ENCODE measurements at places on chromosomes 1 and 21.

- DNase-seq: peak; percentile 13
These were observed 298.1 kb upstream of the POU3F1 start for GRCh38 chr1:38344716-38345115.

DNA sequence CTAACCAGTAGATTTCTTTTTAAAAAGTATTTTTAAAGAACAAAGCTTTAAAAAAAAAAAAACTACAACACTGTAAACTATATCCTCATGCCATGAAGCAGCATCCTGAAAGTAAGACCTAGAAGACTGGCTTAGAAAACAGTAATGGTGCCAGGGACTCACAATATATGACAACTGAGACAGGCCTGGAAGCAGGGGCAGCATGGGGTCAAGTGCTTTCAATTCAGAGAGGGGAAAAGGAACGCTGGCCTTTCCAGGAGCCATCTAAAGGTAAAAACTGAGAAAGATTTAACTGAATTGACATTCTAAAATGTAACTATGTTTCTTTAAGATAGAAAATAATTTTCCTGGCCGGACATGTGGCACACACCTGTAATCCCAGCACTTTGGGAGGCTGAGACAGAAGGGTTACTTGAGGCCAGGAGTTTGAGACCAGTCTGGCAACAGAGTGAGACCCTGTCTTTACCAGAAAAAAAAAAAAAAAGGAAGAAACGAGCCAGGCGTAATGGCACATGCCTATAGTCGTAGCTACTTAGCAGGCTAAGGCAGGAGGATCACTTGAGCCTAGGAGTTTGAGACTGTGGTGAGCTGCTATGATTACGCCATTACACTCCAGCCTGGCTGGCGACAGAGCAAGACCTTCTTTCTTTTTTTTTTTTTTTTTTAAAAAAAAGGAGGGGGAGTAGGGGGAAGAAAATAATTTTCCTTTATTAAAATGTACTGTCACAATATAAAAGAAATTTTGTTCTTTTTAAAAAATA lies 54.1 kb downstream of the SLC35D1 start:
- DNase-seq: no peak

- peak; percentile 49 for DNase-seq
These were observed 4.5 kb downstream of the EPHA2 start for GRCh38 chr1:16151196-16151994.

DNA sequence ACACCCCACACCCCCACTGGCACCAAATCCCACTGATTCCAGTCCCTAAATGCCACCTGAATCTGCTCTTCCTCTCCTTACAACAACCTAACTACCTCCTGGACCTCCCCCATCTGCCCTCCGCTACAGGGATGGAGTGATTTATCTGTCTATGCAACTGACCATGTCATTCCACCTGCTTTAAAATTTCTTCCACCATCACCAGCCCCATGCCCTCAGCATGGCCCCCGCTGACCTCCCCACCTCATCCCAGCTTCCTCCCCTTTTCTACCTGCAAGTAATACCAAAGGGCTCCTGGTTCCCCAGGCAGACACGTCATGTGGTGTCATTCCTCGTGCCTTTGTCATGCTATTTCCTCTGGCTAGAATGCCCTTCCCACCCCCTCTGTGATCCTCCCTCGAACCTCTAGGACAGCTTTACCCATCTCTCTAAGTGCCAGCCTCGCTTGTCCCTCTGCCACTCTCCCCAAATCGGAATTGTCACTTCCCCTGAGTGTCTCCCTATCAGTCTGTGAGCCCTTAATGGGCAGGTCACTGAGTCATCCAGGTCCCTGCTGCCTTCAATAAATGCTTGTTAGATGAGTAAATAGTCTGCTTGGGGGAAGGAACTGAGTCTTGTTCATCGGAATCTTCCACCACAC lies 3.7 kb downstream of the GJB4 start:
- DNase-seq: peak; percentile 39

- DNase-seq: peak; percentile 75
These were observed 52.3 kb downstream of the BCAR3 start for GRCh38 chr1:93629101-93630059.

DNA sequence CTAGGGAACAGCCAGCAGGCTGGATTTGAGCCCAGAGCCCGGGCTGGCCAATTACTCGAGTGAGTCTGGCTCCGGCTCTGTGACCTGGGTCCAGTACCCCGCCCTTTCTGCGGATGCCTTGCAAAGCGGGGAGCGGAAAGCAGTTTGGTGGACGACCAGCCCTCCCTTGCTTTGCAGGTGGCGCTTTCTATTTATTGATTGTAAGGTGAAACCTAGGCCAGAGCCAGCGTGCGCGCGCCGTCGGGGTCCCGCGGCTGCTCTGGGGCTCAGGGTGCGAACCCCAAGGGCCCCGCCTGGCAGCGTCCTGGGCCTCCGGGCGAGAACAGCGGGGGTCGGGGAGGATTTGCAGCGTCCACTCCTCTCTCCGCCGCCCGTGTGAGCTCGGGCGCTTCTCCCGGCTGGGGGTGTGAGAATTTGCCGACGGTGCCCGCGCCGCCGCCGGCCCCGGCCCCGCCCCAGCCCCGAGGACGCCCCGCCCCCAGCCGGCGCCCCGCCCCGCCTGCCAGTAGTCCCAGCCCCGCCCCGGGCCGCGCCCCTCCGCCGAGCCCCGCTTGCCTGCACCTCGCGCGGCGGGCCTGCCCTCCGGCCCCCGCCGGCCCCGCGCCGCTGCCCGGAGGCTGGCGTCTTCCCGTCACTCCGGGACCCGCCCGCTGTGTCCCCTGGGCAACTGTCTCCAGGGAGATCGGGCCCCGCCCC lies 37.6 kb downstream of the PIK3CD start:
- DNase-seq: peak; percentile 71

DNA sequence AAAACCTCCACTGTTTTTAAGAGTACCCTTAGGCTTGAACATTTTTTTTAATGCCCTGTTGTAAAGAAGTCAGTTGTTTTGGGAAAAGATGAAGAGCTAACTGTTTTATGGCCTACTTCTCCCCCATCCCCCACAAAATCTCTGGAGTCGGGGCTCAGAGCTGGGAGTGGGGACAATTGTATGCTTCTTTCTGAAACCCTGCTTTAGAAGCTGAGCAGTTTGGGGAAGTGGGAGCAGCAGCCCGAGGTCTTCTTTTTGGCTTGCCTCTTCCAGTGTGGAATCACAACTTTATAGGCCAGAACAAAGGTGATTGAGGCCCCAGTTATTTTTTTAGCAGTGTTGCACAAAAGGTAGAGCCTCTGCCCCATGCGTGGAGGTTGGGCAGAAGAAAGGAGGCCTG lies 25.2 kb downstream of the PPP2R5A start:
- no peak for DNase-seq

- DNase-seq: peak; percentile 63
These were observed 202.1 kb upstream of the SGIP1 start for GRCh38 chr1:66331658-66332547.

- DNase-seq: no peak
These were observed 8.3 kb downstream of the TGFBR3 start for GRCh38 chr1:91877574-91878208.

DNA sequence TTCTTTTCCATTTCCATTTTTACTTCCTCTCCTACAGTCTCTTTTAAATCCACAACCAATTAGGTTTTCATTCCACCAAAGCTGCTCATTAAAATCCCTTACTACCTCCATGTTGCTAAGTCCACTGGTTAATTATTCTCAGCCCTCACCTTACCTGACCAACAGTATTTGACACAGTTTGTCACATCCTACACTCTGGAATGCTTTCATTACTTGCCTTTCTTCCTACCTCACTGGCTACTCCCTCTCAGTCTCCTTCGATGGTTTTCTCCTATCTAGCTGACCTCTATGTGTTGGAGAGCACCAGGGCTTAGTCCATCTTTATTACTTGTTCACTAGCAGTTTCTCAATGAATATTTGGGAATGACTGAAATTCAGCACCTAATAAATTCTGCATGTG lies 78.6 kb downstream of the NME7 start:
- DNase-seq: no peak

DNA sequence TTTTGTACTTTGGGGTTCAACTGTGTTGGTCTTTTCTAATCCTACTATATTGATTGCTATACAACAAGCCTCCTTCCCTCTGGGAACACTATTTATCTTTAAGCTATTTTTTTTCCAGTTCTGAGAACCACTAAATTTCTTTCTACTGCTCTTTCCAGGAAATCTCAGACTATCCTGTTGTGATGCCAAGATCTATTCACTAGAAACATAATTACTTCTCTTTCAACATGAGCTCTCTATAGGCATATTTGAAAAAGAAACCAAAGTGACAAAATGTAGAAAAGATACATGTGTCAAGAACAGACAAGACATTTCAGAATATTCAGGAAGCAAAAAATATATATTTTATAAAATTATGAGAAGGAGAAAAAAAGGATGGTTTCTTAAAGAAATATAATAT lies 82.9 kb downstream of the SLC44A5 start:
- DNase-seq: no peak
